NCI-H187 treated with DMSO at 0.1 percent for 48 hours (cell line): ENCODE measurements at places on chromosomes 1 and 21.

GRCh38 chr1:31702836-31703404, 897 bp downstream of the COL16A1 start:
- DNase-seq, result no peak

GRCh38 chr1:39926343-39926793, 24.7 kb upstream of the MYCL start:
- DNase-seq, result no peak

- no peak for DNase-seq
Measured at GRCh38 chr1:171966426-171967220, 125.3 kb downstream of the DNM3 start.

GRCh38 chr1:215637041-215637573, 70.0 kb downstream of the KCTD3 start:
- DNase-seq, result no peak

DNA sequence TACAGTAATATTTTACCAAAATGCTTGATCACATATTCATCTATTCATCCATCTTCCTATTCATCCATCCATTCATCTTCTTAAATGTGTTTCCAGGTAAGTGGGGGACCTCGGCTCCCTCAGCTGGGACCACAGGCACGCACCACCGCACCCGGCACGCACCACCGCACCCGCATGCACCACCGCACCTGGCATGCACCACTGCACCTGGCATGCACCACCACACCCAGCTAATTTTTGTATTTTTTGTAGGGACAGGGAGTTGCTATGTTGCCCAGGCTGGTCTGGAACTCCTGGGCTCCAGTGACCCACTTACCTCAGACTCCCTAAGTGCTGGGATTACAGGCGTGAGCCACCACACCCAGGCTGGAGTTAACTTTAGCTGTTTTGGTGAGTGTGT, 21.2 kb downstream of the ACTRT2 start:
- no peak for DNase-seq

- no peak for DNase-seq
Measured at GRCh38 chr1:29631836-29632805, 395.8 kb downstream of the PTPRU start.

- DNase-seq, result no peak
Measured at GRCh38 chr1:78255846-78256245, 210.1 kb downstream of the GIPC2 start.

GRCh38 chr1:6220236-6220635, 14.3 kb downstream of the RNF207 start:
- DNase-seq, result no peak

DNA sequence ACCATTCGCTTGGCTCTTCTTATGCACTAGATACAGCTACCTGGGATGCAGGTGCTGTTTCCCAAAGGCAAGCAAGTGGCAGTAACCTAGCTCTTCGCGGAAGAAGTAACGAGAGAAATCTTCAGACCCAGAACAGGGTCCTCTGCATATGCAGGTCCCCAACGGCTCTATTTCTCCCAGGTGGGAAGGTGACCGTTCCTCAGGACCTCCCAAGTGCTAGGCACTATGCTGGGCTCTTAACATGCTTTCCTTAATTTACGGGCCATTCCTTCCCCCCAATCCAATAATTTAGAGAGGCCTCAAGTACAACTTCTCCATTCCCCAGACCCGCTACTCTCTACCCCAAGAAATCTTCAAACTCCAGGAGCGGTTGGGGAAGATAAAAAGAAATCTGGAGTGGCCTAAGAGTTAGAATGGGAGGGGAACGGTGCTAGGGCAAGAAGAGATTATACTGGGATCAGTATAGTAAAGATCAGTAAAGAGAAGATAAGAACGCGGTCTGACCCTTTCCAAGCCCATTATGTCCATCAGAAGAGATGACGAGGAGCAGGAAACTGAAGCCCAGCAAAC, 410 bp downstream of the TXNDC12 start:
- DNase-seq, result no peak

DNA sequence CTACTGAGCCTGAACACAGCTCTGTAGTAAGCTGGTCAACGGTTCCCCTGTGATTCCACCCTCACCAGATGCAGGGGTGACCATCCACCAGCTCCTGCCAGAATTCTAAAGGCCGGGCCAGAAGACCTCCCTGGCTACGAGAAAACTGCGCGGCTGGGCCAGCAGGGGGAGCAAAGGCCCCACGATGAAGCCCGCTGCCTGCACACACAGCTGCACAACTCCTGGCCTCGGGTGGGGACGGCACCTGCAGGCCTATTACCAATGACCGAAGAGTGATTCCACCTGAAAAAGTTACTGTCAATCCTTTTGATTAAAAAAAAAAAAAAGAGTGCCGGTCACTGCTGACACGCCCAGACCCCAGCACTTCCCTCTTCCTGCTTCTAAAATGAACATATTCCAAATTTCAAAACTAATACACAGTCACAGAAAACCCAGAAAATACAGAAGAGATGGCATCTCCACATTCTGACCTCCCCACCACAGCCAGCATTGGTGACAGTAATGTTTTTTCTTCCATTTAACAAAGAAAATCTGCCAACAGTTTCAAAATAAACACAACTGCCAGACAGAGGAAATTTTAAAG, 49.8 kb upstream of the RIPK4 start:
- no peak for DNase-seq

- DNase-seq, result no peak
Measured at GRCh38 chr1:78996791-78997190, 9.7 kb downstream of the ADGRL4 start.

DNA sequence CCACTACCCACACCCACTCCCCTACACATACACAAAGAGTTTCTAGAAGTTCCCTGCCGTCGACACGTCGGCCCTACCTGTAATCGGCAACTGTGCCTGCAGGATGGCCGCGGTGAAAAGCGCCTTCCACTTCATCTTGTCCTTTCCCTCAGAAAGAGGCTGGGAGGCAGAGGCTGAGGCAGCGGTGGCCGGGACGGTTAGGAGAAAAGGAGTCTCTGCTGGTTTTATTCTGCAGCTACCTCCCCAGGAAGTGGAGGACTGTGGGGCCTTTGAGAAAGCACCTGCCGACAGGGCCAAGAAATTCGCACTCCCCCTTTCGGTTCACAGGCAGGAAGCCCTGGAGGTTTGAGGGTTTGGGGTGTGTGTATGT, at the start of gene CD247:
Gene CD247, minus strand, starts transcription at position 199 of the 370 bp plus-strand sequence. Its CDS starts 64 bp downstream, at position 135.
- no peak for DNase-seq

DNA sequence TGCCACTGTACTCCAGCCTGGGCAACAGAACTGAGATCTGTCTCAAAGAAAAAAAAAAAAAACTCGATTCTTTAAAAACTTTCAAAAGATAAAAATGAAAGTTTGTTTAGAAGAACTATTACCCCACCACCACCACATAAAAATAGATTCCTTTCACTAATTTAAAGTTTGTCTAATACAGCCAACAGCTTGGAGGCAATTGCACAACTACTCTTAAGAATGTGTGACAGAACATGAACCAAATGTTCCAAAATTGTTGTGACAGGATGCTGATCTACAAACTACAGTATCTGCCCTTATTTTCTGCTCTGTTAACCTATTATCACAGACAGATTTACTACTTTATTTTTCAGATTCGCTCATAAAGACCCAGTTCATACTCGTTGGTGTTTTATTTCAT, 5.5 kb upstream of the TGFBR3 start:
- DNase-seq, result no peak

- no peak for DNase-seq
Measured at GRCh38 chr1:247294282-247294681, 37.4 kb downstream of the ZNF496 start.

DNA sequence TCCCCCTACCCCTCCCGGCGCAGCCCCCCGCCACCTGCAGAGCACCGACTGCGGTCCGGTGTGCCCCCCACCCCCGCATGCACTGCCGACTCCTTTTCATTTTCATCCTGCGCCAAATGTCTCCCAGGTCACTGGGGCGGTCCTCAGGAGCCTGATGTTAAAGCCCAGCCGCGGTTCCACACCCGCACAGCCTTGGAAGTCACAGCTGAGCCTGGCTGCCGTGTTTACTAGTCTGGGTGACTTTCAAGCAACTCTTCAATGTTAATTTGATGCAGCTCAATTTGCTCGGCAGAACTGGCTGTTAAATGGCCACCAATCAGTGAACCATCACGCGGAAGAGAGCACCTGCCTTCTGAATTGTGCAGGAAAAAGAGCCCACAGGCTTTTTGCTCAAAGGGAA, 27.2 kb downstream of the THAP3 start:
- no peak for DNase-seq

GRCh38 chr1:212858461-212859265, 588 bp downstream of the FLVCR1 start:
- no peak for DNase-seq

DNA sequence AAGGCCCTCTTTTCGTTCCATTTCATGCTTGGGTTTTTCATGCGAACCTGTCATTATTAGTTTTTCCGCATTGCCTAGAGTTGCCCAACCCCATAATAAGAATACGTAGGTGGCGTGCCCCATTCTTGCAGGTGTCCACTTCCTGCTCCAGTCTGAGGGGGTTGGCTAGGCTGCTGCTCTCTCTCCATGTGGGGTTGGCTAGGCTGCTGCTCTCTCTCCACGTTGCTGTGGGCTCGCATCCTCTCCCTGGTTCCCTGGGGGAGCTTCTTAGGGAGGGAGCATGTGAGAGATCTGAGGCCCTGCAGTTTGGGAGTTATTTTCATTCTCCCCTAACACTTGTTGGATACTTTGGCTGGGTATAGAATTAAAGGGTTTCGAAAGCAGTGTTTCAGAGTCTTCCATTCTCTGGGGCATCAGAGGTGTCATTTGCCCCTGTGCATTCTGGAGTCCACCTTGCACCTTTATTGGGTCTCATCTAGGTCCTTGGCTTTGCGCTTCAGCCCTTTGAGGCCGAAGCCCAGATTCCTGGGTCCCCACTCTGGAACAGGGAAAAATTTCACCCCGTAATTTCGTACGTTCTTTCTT, 8.6 kb downstream of the C1orf35 start:
- DNase-seq, result no peak

DNA sequence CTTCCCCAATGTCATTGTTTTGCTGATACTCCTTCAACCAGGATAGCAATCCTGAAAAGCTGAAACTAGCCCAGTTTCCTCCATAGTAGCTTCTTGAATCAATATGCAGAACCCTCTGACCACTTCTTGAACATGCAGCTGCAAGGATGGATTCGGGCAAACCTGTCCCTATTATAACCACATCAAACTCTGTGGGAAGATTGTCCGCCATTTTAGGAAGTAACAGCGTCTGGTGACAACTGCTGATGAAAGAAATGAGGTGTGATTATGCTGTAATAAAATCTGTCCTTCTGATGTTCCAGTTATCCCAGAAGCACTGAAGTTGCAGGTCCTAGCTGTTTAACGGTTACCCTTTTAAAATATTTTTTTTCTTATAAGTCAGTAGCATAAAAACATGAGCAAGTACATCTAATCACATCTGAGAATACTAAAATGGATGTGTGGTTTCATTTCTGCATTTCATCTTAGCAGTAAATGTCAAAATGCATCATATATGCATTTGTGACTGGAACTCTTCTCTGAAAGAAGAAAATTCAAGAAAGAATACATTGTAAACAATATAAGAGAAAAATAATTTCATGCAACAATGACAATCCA, 4.5 kb downstream of the CHML start:
- no peak for DNase-seq

GRCh38 chr1:208747979-208748378, 503.8 kb upstream of the PLXNA2 start:
- no peak for DNase-seq

GRCh38 chr1:112263453-112263852, 132.6 kb upstream of the CTTNBP2NL start:
- no peak for DNase-seq

DNA sequence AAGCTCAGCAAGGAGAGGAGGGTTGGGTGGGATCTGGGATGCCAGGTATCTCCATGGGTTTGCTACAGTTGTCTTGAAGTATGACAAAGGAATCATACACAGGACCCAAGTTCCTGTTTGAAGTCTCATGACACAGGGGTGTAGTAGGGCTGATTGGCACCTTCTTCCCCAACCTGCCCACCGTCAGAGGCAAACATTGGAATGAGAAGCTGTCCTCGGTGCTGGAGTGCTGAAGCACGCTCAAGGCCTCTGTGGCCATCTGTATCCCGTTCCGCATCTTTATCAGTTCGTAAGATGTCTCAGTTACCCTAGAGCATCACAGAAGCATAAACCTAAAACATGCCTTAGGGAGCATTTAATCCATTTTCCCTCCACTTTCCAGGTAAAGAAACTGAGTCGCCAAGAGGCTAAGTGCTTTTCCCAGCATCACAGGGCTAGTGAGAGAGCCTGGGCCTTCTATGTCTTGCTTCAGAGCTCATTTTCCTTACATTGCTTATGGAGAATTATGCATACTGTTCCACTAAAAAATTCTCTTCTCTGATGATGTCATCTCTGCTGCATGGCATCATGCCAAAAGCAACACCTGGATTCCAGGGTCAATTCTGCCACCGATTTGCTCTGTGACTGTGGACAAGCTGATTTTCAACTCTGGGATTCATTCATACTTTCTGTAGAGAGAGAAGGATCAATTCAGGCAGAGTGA, 34.2 kb downstream of the VWA5B1 start:
- no peak for DNase-seq

DNA sequence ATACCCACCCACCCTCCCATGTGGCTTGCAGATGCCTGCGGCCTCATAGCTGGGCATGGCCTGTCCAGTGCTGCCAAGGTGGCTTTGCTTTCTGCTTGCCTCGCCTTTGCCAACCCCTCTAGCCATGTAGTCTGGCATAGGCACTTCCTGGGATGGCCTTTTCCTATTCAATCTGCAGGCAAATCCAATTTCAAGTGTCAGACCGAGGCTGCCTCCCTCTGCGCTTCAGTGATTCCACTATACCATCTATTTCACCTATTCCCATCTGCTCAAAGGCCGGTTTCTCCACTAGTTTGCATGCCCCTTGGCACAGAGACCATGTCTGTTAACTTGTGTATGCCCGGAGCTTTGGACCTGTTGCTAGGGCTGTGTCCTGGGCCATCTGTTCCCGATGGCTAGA, 3.8 kb upstream of the ZBTB21 start:
- DNase-seq, result no peak

GRCh38 chr1:58814251-58815068, 30.6 kb upstream of the JUN start:
- DNase-seq, result no peak

- DNase-seq, result no peak
Measured at GRCh38 chr1:101302831-101303511, 66.2 kb downstream of the S1PR1 start.

GRCh38 chr1:1441002-1441888, 5.8 kb downstream of the VWA1 start:
- DNase-seq, result no peak

DNA sequence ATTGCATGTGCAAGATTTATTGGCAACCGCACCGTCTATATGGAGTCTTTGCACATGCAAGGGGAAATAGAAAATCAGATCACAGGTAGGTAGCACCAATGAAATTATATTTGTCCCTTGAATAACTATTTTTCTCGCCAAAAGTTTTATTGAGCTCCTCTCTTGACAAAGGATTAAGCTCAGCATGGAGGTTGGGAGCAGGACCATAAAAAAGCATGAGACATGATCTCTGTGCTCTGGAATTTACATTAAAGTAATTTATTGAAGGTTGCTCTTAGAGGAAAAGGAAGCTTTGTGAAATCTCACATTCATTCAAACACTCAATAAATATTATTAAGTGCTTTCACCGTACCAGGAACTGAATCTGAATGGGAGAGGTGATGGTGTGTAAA, 66.0 kb upstream of the UBE2U start:
- DNase-seq, result no peak
